ENCODE measurements at places on chromosomes 3 and 15.
A peak's percentile ranks its signal among the peaks of the same experiment; 100 is the strongest.

GRCh38 chr3:55519019-55519418 lies 31.9 kb upstream of the WNT5A start:
- no peak for DNase-seq

DNA sequence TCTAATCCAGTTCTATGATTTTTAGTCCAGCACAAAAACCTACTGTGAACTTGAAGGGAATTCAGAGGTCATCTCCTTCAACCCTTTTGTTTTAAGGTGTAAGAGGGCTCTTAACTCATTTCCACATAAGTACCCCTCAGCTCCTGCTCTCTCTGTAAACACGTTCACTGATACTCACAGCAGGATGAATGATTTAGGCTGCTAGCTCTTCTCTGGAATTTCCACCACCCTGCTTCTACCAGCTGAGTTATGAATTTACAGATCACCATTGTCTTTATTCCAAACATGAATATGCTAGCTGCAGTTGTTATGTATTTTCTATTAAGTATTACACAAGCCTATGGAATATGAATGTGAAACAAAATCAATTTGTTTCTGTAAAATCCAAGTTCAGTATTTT lies 101.3 kb upstream of the NANOGP8 start:
- no peak for DNase-seq

GRCh38 chr15:99564221-99565048 lies 1.3 kb upstream of the MEF2A start:
- peak; percentile 78 for DNase-seq

DNA sequence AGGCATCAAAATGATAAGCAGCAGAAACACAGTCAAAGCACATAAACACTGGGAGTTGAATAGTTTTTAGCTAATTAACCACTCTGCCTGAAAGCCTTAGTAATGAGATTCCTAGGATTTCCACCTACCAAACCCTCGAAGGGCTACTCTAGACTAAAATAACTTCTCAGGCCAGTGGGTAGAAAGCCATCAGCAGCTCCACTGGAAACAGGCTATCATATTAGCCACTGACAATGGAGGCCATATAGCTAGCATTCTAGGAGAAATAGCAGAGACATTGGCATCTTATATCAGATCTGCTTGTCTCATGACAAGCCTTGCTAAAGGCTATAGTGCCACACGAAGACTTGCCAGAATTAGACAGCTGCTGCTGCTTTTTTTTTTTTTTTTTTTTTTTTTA lies 4.5 kb upstream of the CAPN3 start:
- no peak for DNase-seq

Data from midbrain (tissue), 1 donor.